Activated CD4-positive, alpha-beta memory T cell treated with anti-CD3 and anti-CD28 coated beads, Interleukin-2, amount 10 ng/mL, durations not matched to agents 7 days and 5 days (primary cell): ENCODE measurements at places on chromosomes 1 and 21.
A peak's percentile ranks its signal among the peaks of the same experiment; 100 is the strongest.

DNA sequence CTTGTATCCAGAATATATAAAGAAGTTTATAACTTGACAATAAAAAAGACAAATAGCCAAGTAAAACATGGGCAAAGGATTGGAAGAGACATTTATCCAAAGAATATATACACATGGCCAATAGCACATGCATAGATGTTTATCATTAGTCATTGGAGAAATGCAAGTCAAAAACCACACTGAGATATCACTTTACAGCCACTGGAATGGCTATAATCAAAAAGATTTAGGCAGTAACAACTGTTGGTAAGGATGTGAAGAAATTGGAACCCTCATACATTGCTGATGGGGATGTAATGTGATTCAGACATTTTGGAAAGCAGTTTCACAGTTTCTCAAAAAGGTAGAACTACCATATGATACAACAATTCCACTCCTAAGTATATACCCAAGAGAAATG is 51.1 kb downstream of the SLC44A5 start:
- DNase-seq, result no peak

- no peak for DNase-seq
These were observed 46.2 kb downstream of the KDM5B start for GRCh38 chr1:202762019-202762418.

- DNase-seq, result no peak
These were observed 31.0 kb downstream of the FBXO42 start for GRCh38 chr1:16321176-16321867.

GRCh38 chr1:6889875-6890480 is 104.7 kb downstream of the CAMTA1 start:
- peak; percentile 43 for DNase-seq

- DNase-seq, result no peak
These were observed 161.2 kb downstream of the NCAM2 start for GRCh38 chr21:21159253-21159899.

- DNase-seq, result no peak
These were observed 684.4 kb downstream of the PLA2G4A start for GRCh38 chr1:187513190-187513589.

DNA sequence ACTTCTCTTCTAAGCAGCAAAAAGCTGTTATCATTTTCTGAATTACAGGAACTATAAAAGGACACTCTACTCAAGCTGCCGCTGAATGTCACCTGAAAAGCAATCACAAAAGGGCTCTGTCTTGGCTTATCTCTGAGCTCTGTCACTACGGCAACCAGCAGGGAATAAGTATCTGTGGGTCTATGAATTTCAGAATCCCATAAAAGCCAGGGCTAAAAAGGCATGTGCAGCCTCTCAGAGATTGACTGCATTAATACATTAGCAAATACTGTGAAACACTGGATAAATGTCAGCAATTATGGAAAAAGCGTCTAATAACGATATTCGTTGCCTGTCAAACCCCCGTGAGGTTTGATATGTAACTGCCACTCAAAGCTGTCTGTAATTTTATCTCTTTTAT is 210.2 kb upstream of the DMRTA2 start:
- no peak for DNase-seq
